ENCODE measurements at places on chromosomes 13 and 19.

- DNase-seq = no peak
Observed at GRCh38 chr13:24997367-24997967, 98.5 kb upstream of the PABPC3 start.

- DNase-seq = no peak
Observed at GRCh38 chr19:17719730-17720400, 585 bp downstream of the MAP1S start.

- DNase-seq = no peak
Observed at GRCh38 chr13:20159646-20160305, 1.1 kb downstream of the GJA3 start.

DNA sequence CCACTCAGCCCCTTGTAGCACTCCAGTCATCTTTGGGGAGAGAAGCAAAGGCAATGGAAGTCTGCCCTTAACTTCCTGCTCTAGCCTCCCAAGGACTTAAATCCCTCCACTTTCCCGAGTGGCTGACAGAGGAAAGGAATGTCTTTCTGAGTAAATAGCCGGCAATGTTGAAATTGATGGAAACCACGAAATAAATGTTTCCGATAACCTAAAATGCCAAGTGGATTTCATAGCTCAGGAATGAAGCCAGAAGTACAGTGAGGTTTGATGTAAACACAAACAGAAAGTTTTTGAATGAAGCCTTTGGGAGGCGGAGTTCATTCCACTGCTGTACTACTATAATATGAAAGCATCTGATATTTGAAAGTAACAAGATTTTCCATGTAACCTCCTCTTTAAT, 14.0 kb upstream of the TBC1D4 start:
- DNase-seq = no peak

- no peak for DNase-seq
Observed at GRCh38 chr19:3693025-3693925, 7.0 kb downstream of the PIP5K1C start.

- DNase-seq = no peak
Observed at GRCh38 chr13:98503175-98504028, 73.5 kb downstream of the STK24 start.

DNA sequence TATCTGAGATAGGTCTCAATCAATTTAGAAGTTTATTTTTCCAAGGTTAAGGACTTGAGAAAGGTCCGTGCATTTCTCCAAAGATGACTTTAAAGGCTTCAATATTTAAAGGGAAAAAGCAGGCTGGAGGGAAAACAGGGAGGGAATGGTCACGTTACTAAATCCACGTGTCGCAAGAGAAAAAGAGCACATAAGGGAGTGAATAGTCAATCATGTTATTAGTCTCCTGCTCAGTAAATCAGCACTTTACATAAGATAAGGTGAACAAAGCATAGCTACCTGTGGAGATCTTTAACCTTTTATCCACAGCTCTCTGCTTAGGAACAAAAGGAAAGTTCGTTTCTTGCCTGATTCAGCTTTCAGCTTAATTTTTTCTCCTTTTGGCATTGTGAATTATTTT, 31.3 kb upstream of the LSM14A start:
- no peak for DNase-seq

GRCh38 chr13:76873445-76873844, 12.8 kb downstream of the KCTD12 start:
- DNase-seq = no peak

DNA sequence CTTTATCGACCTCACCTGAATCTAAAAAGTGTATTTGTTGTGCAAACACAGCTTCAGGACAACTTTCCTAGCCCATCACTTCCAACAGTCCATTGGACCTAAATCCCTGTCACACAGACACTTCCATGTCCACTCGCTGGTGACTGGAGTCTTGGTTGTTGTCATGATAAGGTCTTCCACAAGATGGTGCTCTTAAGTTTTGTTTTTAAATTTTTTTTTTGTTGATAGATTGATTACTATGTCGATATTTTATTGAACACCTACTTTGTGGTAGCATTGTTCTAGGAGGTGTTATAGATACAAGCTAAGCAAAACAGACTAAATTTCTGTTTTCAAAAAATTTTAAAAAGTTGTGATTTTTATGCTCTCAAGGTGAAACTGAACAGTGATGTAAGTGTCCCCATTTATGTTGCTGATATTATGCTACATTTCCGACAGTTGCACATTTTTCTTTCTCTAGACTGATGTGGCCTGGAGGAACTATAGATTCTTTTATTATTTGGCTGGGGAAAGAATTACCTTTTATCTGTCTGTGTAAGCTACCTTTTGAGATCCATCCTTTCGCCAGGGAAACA, 8.1 kb upstream of the ERICH6B start:
- DNase-seq = no peak

Data from stimulated activated CD4-positive, alpha-beta T cell treated with anti-CD3 and anti-CD28 coated beads, Interleukin-1b, Interleukin-23, amount 100 ng/mL, for 24 hours (primary cell).